ENCODE measurements at places on chromosomes 7 and 10.

- DNase-seq = no peak
Measured at GRCh38 chr7:115722302-115722977, 308.1 kb downstream of the TFEC start.

GRCh38 chr7:139871820-139872219 lies 42.8 kb downstream of the TBXAS1 start:
- no peak for DNase-seq

GRCh38 chr10:100253041-100253440 lies 14.4 kb downstream of the CWF19L1 start:
- no peak for DNase-seq

- DNase-seq = no peak
Measured at GRCh38 chr7:64098-64915, 128.1 kb upstream of the FAM20C start.

- no peak for DNase-seq
Measured at GRCh38 chr10:31952066-31952465, 23.4 kb upstream of the ARHGAP12 start.

DNA sequence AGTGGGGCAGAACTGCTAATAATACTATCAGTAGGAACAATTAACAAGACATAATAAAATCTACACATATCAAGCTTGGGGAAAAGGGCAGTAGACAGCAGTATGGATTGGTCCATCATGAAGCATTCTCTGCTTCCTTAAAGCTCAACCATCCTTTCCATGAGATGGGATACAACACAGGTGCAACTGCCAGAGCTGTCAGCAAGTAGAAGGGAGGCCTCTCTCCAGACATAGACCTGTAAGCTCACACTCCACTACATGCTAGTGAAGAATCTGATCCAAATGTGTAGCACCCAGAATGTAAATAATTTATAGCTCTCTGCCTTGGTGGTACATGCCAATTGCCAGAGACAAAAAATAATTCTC lies 41.5 kb upstream of the ANAPC16 start:
- DNase-seq = no peak

GRCh38 chr10:52740913-52741675 lies 31.5 kb downstream of the MBL2 start:
- DNase-seq = no peak

DNA sequence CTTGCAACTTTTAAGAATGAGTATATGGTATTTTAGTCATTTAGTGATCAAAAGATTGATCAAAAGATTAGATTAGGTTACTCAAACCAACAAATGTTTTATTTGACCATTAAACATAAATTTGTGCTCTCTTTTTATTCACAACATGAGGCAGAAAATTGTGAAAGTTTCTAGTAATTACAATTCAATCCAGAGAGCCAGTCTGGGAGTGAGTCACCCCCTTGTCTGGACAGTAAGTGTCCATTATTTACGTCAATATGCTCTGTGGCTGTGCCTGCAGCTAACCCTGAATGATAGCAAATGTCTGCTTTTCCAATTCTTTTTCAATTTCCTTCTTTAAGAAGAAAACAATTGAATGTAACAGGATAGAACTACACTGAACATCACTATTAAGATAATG lies 27.9 kb downstream of the GNG11 start:
- no peak for DNase-seq

GRCh38 chr7:94391726-94392392 lies 2.8 kb upstream of the COL1A2 start:
- DNase-seq = no peak

DNA sequence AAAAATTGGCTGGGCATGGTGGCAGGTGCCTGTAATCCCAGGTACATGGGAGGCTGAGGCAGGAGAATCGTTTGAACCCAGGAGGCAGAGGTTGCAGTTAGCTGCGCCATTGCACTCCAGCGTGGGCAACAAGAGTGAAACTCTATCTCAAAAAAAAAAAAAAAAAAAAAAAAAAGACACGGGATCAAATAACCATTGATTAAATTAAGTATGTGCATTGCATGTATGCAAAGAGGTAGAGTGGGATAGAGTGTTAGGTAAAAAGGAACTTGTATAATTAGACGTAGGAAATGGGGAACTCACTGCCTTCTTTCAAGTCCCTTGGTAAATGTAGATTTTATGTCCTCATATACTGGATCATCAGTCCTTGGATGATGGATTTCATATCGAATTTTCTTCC lies 13.1 kb downstream of the VCL start:
- DNase-seq = no peak

DNA sequence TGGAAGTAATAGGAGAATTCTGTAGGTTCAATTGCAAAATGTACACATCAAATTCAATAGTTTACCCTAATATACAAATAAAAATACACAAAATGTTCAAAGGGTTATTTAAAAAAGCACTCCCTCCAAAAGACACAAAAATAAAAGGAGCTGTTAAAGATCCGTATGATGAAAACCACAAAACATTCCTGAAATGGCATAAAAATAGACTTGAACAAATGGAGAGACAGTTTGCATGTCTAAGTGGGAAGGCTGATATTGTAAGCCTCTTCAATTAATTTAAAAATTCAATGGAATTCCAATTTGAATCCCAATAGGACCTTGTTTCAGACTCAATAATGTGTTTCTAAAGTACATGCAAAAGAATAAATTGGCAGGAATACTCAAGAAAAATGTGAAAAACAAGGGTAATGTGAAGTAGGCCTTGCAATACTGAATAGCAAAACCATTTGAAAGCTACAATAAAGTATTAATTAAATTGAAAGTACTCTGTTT lies 38.0 kb upstream of the INSYN2A start:
- DNase-seq = no peak

- no peak for DNase-seq
Measured at GRCh38 chr10:75379212-75379724, 22.3 kb downstream of the ZNF503 start.

GRCh38 chr7:153413199-153413539 lies 639.0 kb upstream of the DPP6 start:
- DNase-seq = no peak

- DNase-seq = no peak
Measured at GRCh38 chr7:116439841-116440549, 59.5 kb upstream of the CAV2 start.

DNA sequence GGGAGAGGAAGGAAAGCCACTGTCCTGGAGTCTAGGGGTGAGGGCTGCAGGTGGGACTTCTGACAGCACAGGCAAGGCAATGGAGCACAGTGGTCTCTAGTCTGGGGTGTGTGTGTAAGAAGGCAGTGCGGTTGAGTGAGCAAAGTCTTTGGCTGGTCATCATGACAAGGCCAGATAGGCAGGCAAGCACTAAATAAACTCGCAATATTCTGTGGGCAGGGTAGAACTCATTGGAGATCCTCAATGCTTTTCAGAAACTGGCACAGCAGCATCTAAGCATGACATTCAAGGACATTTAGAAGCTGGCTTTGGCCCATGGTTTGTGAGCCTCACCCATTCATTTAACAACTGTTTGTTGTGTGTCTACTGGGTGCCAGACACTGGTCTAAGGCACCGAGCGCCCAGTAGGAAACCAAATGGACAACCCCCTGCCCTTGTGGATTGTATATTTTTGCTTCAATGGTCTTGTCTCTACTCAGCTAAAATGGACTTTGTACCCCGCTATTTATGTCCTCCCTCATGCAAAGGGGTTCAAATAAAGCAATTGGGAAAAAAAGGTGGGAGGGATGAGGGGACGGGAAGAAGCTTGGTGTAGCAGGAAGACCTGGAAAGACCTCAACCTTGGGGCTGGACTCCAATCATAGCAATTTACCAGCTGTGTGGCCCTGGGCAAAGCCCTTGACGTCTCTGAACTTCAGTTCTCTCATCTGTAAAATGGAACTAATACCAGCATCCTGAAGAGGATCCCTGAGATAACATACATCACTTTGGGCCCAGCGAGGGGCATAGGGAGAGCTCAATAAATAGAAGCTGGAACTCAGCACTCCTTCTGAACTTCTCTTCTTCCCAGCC lies 116.0 kb downstream of the NEURL1 start:
- DNase-seq = no peak

- no peak for DNase-seq
Measured at GRCh38 chr7:35555386-35555785, 139.5 kb downstream of the HERPUD2 start.

DNA sequence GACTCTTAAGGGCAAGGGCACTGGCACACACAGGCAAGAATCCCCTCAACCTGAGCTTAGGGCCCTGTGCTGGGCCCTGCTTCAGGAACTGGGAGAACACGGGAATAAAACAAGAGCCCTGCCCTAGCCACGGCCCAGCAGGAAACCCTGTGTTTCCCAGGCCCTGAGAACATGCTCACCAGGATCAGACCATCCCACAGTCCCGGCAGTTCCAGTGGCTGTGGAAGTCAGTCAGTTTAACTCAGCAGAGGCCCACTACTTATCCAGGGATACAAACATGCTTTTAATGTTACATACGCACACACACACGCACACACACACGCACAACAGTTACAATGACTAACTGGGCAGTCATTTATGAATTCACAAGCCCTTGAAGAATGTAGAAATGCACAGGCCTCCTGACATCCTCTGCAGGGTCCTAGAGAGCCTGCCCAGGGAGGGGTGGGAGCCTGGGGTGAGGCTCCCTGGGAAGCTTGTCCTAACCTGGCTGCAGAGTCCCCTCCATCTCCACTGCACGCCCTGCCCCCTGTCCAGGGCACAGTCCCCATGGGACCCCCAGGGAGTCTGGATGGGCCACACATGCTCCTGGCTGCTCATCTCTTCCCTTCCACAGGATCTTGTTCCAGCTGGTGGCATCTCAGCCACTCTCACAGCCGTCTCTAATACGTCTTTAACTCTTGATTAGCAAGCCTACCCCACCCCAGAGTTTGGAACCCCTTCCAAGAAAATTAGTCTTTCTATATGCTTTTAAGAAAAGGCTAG lies 97.6 kb downstream of the TCERG1L start:
- no peak for DNase-seq

DNA sequence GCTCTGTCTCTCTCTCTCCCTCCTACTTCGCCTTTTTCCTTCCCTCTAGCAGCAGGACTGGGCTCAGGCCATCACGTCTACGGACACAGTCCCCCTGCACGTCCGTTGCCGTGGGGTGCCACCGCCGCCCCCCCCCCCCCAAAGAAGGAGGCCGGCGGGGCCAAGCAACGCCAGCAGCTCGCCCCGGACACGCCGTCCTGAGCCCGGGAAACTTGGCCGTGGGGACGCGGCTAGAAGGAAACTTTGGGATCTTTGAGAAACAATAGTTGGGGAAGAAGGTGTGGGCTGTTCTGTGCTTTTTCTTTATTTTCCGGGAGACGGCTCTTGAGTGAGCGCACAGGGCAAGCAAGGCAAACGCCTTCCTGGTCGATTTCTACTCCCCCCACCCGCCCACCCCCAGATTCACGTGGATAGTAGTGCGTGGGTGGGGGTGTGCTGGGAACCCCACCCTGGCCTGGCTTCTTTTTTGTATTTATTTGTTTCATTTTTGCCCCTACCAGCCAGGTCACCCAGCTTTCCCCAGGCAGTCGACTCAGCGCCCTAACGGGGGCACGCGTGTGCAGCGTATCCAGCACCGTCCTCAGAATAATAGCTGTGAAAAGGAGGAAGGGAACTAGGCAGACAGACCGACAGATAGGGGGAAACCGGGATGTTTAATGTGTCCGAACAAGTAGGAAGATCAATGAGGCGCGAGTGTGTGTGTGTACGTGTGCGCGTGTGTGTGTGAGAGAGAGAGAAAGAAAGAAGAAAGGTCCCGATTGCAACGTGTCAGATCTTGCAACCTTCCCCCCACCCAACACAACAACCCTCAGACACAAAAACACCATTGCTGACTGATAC lies 1.4 kb downstream of the MXI1 start:
- DNase-seq = no peak

GRCh38 chr7:131878777-131879176 lies 322.3 kb upstream of the PODXL start:
- no peak for DNase-seq

GRCh38 chr7:128939075-128939860 lies 1.5 kb downstream of the IRF5 start:
- no peak for DNase-seq

- DNase-seq = no peak
Measured at GRCh38 chr7:75725306-75725705, 13.4 kb downstream of the HIP1 start.

DNA sequence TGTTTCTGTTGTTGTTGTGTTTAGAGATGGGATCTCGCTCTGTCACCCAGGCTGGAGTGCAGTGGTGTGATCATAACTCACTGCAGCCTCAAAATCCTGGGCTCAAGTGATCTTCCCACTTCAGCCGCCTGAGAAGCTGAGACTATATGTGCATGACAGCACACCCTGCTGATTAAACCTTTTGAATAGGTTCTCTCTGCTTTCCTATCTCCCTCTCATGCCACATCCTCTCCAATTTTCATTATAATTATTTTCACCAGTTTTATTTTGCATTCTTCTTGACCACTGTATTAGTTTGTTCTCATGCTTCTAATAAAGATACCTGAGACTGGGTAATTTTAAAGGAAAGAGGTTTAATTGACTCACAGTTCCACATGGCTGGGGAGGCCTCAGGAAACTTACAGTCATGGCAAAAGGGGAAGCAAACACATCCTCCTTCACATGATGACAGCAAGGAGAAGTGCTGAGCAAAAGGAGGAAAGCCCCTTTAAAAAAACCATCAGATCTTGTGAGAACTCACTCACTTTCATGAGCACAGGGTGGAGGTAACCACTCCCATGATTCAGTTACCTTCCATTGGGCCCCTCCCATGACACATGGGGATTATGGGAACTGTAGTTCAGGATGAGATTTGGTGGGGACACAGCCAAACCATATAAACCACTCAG lies 12.9 kb downstream of the AGK start:
- no peak for DNase-seq

DNA sequence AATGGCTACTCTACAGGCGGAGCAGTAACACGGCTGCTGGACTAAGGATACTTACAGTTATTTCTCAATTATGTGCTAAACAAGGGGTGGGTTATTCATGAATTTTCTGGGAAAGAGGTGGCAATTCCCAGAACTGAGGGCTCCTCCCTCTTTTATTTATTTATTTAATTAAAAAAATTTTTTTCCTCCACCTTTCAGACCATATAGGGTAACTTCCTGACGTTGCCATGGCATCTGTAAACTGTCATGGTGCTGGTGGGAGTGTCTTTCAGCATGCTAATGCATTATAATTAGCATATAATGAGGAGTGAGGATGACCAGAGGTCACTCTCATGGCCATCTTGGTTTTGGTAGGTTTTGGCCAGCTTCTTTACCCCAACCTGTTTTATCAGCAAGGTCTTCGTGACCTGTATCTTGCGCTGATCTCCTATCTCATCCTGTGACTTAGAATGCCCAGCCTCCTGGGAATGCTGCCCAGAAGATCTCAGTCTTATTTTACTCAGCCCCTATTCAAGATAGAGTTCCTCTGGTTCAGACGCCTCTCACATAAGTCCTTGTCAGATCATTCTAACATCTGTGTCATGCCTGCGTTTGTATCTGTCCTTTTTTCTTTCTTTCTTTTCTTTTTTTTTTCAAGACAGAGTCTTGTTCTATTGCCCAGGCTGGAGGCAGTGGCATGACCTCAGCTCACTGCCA lies 15.9 kb upstream of the STOX1 start:
- DNase-seq = no peak

All from cortex of kidney (tissue), 1 donor.